Pons (tissue), 1 donor: ENCODE measurements at places on chromosomes 16 and 17.

GRCh38 chr17:14427900-14428647, 127.2 kb downstream of the HS3ST3B1 start:
- peak; percentile 2 for DNase-seq

GRCh38 chr17:55334285-55334684, 69.5 kb downstream of the HLF start:
- DNase-seq: no peak

GRCh38 chr16:84312783-84313382, 18.2 kb downstream of the WFDC1 start:
- no peak for DNase-seq

- no peak for DNase-seq
These were observed 73.9 kb downstream of the CEP95 start for GRCh38 chr17:64580384-64581315.

DNA sequence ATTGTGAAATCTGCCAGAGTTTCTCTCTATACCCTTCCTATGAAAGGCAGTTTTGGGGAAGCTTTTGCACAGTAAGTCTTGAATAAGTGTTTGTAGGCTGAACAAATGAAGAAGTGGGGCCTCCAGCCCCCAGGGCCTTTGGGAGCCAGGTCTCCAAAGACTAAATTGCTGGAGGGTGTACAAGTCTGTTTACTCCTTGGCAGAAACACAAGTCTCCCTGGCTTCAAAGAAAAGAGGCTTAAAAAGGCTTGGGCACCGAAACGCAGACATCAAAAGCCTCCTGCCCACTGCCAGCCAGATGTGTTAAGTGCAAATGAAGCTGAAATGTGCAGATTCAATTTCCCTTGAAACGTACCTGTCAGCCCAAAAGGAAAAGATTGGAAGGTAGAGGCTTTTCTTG, 146.3 kb downstream of the TMEM132E start:
- DNase-seq: peak; percentile 1

- DNase-seq: no peak
These were observed 88.1 kb downstream of the ABCC1 start for GRCh38 chr16:16037521-16037920.

DNA sequence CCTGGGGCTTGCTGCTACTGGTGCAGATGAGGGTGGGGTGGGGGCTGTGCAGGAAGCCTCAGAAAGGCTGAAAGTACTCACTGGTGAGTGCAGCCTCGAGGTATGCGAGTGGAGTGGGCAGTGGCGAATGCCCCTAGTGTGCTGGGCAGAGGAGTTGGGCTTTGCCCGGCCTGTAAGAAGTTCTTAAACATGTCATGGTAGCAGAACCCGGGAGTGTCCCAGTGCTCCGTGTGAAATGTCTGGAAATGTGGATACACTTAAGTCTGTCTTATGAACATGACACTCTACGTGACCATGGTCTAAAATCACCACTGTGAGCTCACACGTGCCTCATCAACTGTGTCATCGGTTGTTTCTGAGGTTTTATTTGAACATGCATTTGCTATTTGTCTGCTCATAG, 1.7 kb downstream of the SMTNL2 start:
- no peak for DNase-seq

DNA sequence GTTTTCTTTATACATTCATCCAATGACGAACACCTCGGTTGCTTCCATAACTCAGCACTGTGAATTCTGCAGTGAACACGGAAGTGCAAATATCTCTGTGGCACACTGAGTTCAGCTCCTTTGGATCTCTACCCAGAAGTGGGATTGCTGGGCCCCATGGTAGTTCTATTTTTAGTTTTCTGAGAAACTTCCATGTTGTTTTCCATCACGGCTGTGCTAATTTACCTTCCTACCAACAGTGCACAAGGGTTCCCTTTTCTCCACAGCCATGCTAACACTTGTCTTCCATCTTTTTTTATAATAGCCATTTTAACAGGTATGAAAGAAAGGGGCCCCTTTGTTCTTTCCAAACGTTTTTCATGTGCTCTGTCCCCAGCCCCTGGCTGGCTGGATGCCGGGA, 30.2 kb upstream of the CBLN1 start:
- no peak for DNase-seq

DNA sequence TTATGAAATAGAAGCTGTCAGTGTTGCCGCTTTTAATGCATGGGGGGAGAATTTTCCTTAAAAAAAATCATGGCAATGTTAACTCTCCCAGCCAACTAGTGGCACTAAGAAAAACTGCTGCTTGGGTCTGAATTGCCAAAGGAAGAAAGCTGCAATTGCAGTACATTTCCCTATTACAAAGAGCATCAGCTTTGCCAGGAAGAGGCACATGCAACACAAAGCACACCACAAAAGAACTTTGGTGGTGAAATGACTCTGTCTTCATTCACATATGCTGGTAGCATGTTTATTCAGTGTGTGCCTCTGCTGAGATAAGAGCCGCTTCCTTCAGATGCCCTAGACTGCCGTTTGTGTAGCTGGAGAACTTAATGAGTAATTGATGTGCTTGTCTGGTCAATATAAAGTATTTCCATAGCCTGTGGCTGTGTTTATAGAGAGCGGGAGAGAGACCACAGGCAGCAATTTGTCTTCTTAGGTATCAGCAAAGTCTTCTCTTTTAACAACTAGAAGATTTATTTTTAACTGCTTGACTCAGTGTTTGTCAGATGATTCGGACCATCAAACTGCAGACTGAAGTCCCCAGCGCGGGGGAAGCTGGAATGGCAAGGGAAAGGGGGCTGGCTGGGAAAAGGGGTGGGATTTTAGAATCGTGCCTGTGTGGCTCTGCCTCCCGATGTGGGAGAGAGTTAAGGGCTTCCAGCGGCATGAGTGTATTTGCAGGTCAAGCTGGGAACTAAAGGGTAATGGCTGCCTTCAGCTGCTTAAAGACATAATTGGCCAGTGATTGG, 115.1 kb downstream of the MRTFB start:
- peak; percentile 53 for DNase-seq

GRCh38 chr17:30273373-30273772, 18.4 kb downstream of the BLMH start:
- DNase-seq: no peak

DNA sequence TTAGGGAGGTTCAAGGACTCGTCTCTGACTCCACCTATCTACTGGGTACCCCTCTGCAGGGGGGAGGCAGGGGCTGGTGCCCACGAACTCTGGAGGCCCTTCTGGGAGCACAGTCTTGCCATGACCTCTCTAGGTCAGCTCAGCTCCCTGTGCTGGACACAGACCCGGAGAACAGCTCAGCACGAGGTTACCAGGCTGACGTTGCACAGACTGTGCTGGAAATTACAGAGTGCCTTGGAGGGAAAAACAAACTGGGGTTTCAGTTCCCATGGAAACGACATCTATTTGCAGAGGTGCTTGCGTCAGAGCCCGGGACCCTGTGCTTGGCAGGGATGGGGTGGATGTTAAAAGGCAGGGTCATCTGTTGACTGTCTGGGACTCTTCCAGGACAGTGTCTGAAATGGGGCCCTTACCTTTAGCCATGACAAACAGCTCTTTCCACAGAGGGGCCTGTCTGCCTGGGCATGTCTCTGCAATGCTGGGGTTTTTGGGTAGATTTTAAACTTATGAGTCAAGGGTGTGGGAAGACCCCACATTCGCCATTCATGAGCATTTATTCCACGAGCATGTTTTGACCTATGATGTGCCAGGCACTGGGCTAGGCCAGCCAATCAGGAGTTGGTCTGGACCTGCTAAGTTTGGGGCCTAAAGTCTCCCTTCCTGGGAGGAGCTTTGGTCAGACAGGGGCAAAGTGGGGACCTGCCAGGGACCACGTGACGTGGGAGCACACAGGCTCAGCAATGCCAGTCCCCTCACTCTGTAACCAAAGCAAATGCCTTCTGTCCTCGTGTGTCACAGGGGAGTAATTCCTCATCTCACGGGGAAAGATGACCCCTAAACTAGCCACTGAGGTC, 22.5 kb downstream of the CCR7 start:
- DNase-seq: no peak

- DNase-seq: no peak
These were observed 968 bp downstream of the AGRP start for GRCh38 chr16:67482233-67482924.

- DNase-seq: no peak
These were observed 21.1 kb downstream of the CRAMP1 start for GRCh38 chr16:1633310-1633709.

- DNase-seq: no peak
These were observed 159.9 kb downstream of the LGALS9B start for GRCh38 chr17:20307326-20307910.

- no peak for DNase-seq
These were observed 427.5 kb downstream of the CDH13 start for GRCh38 chr16:83054283-83054682.

DNA sequence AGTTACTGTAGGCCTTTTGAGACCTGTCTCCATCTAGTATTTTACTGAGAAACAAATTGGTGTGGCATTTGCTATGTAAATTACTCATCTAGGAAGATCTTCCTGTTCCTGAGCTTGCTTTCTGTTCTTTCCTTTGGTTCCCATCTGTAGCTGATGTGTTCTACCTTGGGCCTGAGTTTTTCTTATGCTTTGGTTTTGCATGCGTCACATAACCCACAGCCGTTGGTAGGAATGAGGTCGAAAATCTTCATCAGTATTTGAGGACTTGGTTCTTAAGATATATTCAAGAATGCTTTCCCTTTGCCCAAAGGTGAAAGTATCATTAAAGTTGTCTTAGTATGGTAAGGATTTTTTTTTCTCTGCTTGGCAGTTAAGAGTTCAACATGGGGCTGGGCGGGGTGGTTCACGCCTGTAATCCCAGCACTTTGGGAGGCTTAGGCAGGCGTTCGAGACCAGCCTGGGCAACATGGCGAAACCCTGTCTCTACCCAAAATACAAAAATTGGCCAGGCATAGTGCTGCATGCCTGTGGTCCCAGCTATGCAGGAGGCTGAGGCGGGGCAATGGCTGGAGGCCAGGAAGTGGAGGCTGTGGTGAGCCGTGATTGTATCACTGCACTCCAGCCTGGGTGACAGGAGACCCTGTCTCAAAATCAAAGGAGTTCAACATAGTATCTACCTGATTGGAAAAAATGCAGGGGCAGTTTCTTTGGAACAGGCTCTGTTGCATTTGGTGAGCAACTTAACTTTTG, 28.8 kb downstream of the IST1 start:
- no peak for DNase-seq

- peak; percentile 72 for DNase-seq
These were observed at the start of gene ACSM5 for GRCh38 chr16:20409398-20410120. Gene ACSM5, plus strand, starts transcription at chr16:20409534. Its CDS starts 1,951 bp downstream, at chr16:20411485.

- no peak for DNase-seq
These were observed 83.3 kb downstream of the WDR59 start for GRCh38 chr16:74901606-74902005.

DNA sequence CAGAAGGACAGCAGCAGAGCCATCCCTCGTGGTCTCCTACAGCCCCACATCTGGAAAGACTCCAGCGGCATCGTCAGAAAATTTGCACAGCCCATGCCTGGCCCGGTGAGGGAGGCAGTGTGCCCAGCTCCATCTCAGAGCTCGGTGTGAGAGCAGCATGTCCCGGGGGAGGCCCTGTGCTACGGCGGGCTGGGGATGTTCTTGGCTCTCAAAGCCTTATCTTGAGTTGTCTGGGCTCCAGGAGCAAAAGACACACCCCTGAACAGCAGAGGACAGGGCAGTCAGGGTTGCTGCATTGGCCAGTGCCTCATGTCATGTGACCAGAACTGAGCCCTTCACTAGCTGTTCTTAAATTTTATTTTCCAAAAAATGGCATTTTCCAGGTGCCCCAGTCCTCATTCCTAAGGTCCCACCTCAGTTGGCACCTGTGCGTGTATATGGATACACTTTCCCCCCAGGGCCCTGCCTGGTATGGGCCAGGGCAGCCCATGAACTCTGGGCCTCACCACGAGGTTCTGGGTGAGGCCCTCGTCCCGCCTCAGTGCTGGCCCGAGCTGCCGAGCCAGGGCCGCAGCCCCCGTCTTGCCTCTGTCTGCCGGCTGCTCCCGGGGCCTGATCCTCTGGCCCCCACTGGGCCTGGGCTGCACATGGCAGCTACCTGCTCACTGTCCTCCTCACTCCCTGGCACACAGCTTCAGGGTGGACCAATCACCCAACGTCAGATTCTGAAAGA, 3.0 kb downstream of the NUDT16L1 start:
- no peak for DNase-seq

DNA sequence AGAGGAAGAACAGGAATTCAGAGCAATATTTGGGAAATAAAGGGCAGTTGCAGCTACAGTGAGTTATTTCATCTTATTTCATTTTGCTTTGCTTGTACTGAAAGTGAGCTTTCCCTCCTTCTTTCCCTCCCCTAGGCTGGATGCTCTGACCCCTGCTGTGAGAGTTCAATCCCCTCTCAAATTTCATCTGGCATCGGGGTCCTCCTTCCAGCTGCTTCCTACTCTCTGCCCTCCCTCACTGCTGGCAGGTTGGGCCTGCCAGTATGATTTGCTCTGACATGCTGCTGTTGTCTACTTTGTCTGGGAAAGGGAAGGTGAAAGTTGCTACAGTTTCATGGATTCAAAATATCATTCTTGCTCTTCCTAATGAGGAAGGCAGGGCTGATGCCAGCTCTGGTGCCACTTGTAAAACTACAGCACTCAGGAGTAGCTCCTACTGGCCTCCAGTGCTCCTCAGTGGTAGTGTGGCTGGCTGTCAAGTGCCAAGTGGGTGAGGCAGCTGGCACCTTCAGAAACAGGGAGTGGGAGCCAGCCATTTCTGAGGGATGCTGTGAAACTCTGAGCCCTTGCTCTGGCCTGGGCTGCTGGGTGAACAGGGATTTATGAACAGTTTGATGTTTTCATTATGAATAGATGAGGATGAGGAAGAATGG, 408.6 kb downstream of the HAPSTR1 start:
- no peak for DNase-seq

DNA sequence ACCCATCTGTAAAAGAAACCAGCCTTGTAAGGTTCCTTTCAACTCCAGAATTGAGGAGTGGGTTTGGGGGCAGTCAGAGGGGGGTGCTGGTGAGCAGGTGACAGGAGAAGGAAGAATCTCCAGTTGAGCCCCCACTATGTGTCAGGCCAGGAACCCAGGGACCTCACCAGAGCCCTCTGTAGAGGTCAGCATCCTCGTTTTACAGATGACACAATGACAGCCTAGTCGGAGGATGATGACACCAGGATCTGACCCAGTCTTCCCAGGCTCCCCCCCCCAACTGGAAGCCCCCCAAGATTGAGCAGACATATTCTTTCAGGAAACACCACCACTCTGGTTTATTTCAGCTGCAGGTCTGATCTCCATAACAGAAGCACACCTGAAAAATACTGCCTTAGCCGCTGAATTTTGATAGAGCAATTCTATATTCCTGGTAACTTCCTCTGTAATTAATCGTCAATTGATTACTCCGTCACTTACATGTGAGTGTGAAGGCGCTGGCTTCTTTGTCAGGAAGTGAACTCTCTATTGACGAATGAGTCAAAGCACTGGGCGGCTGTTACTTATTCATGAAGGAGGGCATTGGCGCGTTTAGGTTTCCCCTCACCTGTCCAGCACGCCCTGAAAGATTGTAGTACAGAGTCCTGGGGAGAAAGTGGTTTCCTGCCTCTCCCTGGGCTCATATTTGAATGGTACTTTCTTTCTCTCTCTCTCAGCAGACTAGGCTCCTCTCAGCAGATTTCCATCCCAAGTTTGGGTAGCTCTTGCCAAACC, 21.2 kb downstream of the SOCS3 start:
- no peak for DNase-seq

- peak; percentile 92 for DNase-seq
These were observed 5.4 kb downstream of the ATPAF2 start for GRCh38 chr17:18033442-18034099.
